ENCODE measurements at places on chromosomes 4 and X.

- no peak for DNase-seq
Observed at GRCh38 chrX:40172401-40173142, 74.8 kb upstream of the BCOR start.

GRCh38 chrX:100946299-100946927 is 17.7 kb upstream of the XKRX start:
- peak; percentile 44 for DNase-seq

GRCh38 chr4:6920171-6920570 is 10.5 kb downstream of the TBC1D14 start:
- no peak for DNase-seq

- DNase-seq: no peak
Observed at GRCh38 chr4:70577220-70577927, 14.7 kb upstream of the AMBN start.

GRCh38 chr4:5156682-5157081 is 105.4 kb downstream of the STK32B start:
- no peak for DNase-seq
